Mesothelial cell of epicardium (in vitro differentiated cells): ENCODE measurements at places on chromosomes 13 and 19.

GRCh38 chr19:5054551-5055456 is 85.9 kb downstream of the KDM4B start:
- DNase-seq, result no peak

DNA sequence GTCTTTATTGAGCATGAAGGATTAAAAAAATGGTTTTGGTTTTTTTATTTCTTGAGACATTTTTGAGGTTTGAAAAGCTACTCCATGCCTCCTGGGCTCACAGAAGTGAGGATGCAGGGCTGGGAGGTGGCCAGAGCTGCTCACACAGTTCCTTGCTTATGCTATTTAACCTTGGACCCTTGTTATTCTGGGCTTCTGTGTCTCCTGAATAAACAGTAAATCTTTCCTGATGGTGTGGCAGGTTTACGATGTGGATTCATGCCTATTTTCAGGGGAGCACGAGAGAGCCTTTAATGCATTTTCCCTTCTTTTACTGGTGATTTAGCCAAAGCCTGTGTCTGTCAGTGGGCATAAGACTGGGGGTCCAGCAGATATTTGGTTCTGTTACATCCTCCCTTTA is 34.3 kb upstream of the PCDH8 start:
- no peak for DNase-seq

DNA sequence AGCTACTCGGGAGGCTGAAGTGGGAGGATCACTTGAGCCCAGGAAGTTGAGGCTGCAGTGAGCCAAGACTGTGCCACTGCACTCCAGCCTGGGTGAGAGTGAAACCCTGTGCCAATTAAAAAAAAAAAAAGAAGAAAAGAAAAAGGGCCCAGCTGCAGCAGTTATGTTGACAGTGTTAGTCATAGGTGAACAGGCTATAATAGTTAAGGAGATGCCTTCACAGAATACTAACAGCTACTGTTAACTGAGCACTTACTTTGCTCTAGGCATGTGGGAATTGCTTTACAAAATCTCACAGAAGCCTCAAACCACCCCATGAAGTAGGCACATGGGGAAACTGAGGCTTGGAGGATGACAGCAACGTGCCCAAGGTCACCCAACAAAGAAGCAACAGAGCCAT is 3.9 kb downstream of the FBXO17 start:
- no peak for DNase-seq

DNA sequence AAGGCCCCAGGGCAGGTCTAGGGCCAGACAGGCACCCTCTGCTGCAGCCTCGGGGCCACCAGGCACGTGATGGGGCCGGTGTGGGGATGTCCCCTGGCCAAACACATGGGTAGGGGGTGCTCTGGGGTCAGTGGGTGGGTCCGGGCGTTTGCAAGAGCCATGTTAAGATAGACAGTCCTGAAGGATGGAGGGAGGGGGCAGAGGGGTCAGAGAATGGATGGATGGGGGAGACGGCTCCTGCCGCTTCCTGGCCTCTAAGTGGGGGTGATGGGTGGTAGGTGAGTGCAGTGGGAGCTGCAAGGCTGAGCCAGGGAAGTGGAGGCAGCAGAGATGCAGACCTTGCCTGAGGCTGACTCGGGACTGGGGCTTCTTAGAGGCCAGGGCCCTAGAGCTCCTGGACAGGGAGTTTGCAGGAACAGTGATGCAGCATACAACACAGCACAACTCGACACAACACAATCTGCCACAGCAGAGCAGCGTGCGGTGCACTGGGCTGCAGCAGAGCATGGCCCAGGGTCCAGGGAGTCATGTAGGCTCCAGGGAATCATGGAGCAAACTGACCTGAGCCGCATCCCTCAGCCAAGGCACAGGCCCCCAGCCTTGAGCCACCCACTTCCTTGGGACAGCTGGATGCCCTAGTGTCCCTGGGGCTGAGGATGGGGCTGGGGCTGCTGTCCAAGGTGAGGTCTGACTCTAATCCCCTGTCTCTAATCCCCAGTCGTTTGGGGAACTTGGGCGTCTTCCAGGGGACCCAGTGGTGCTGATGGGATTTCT is 97.5 kb downstream of the SCGB2B2 start:
- no peak for DNase-seq

DNA sequence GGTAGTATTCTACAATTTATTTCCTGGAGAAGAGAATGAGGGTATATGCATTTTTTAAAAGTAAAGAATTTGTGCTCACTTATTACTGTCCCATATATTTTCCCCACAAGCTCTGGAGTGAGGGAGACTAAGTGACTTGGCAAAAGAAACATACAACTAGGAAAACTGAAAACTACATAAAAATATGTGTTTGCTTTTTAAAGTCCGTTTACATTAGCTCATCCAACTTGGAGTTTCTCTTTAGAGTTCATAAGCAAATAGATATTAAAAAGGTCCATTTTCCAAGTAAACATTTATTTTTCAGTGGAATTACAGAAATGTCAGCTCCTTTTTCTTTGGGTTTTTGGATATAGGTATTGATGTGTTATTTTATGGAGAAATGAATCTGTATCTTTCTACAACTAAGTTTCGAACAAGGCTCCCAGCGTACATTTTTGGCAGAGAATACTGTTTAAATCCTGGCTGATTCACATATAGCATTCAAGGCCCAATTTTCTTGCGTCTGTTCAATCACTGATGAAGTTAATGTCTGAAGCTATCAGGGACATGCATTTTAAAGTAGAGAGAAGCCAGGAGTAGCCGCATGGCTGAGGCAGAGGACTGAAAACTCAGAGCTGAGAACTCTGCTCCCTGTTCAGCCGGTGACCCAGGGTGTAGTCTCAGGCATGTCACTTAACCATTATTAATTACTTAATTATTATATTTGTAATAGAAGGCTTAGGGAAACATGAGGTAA is 729.4 kb downstream of the EFNB2 start:
- no peak for DNase-seq

- no peak for DNase-seq
Observed at GRCh38 chr13:39847336-39847735, 191.9 kb downstream of the COG6 start.

DNA sequence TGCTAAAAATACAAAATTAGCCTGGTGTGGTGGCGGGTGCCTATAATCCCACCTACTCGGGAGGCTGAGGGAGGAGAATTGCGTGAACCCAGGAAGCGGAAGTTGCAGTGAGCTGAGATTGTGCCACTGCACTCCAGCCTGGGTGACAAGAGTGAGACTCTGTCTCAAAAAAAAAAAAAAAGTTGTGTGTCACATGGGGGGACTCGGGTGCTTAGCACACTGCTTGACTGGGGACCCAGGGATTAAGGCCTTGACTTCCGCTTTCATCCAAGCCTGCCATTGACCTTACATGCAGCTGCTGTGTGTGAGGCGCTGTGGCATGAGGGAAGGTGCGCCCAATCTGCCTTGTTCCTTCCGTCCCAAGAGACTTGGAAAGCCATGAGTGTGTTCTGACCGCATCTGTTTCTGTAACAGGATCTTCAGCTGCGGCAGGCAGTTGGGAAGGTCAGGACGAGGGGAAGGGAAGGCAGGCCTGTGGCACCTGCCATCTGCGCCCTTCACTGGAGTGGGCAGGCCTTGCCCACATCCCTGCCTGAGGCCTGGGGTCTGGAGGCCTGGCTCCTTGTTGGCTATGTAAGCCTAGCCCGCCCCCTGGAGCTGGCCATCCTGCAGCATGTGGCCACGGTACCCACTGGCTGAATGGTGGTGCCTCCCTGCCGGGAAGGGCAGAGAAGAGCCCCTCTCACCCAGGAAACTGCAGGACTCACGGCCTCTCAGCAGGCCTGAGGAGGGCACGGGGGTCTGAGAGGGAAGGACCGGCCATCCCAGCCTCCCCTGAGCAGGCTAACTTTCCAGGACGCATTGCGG is 23.0 kb downstream of the PPP1R37 start:
- no peak for DNase-seq
